Activated CD8-positive, alpha-beta memory T cell treated with anti-CD3 and anti-CD28 coated beads for 1 hour (primary cell): ENCODE measurements at places on chromosomes 13 and 19.

DNA sequence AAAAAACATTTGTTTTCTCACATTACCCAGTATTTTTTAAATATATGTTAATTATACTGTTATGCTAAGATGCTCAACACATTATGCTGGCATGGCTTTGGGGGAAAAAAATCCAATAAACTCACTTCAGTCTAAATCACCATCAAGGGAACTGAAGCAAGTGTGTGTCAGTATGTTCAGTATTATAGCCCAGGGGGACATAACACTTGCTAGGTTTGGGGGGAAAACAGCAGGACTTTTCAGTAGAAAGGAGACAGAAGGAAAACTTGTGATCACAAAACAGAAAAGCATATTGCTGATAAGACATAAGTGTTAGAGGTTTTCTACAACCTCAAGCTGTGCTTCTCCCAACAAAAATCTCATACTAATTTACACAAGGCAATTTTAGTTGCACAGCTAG is 1759.9 kb upstream of the PCDH20 start:
- no peak for DNase-seq

DNA sequence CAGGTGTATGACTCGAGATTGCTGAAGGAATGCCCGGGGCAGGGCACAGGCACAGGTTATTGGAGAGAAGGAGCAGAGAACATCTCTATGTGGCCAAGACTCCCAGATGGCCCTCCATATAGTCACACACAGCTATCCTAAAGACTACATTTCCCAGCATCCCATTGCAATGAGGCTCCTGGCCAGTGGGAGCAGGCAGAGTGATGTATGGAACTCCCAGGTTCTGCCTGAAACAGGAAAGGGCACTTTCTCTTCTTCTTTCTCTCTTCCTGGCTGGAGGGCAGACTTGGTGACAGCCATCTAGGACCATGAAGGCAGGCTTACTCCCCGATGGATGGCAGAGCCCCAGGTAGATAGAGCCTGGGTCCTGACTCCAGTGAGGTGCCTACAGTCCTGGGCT is 13.5 kb downstream of the PPP1R13L start:
- DNase-seq: no peak

DNA sequence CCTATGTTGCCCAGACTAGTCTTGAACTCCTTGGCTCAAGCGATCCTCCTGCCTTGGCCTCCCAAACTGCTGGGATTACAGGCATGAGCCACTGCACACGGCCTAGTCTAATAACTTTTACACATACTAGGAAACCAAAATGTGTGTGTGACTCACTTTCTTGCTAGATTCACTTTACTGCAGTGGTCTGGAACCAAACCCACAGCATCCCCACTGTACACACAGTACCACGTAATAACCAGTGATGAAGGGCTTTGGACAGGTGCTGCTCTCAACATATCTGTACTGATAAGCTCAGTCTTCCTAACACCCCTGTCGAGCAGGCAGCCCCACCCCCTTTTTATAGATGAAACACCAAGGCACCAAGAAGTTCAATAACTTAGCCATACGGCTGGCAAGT is 5.1 kb downstream of the DNMT1 start:
- no peak for DNase-seq

DNA sequence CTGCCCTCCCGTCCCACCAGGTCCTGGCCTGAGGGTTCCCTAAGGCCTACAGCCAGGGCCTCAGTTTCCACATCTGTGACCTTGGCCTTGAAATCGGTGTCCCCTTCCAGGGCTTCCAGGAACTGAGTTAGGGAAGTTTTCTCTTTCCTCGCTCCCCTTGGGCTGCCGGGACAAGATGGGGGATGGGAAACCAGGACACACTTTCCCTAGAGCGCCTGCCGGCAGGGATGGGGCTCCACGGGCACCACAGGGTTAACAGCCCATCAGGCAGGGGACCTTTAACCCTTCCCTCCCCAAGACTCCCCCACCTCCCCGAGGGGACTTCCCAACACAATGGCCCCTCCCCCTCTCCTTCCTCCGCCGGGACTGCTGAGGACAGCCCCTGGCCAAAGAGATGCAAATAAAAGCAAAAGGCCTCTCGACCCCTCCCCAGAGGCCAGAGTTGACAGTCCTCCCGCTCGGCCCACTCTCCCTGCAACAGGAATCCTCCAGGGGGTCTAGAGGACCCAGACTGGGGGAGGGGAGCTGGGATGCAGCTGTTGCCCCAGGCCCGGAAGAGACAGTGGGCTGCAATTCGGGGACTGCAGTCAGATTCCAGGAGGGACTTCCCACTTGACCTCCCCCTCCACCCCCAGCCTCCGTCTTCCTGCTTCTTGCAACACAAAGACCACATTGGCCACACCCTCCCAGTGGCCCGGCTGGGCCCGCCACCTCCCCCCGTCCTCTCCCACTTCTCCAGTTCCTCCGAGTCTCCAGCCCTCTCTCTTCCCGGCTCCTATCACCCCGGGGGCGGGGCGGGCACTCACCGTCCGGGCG is 3.4 kb downstream of the BBC3 start:
- no peak for DNase-seq

GRCh38 chr19:19068659-19069654 is 5.2 kb downstream of the SLC25A42 start:
- DNase-seq: no peak

DNA sequence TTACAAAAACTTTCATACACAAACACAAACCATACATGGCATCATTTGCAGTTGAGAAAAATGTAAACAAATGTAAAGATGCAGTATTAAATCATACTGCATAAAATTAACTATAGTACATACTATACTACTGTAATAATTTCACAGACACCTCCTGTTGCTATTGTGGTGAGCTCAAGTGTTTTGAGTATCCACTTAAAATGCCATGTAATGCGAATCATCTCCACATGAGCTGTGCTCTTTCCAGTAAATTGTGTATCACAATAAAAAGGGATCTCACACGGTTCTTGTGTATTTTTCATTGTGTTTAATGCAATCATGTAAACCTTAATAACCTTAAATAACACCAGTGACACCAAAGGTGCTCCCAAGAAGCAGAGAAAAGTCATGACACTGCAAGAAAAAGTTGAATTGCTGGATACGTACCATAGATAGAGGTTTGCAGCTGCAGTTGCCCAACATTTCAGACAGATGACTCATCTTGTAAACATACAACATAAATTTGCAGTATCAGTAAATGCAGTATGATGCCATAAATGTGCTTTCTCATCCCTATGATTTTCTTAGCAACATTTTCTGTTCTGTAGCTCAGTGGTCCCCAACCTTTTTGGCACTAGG is 166.6 kb downstream of the RAP2A start:
- DNase-seq: no peak
